ENCODE measurements at places on chromosomes 13 and 19.

DNA sequence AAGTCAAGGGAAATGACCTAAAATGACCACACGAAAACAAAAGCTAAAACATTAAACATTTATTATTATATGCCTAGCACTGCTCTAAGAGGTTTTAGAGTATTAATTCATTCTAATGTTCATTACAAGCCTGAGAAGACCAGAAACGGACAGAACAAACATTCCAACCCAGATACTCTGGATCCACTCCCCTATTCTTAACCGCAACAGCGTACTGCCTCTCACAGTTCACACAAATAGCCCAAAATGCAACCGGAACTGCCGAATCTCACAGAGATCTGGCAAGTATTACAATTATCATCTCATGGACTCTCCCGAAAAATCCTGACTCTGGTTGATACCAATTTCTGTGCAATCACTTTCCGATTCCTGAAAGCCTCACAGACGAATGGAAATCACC lies 1.4 kb downstream of the ZNF780B start:
- no peak for DNase-seq

GRCh38 chr13:105432438-105432837 lies 1103.0 kb downstream of the EFNB2 start:
- no peak for DNase-seq

- no peak for DNase-seq
Observed at GRCh38 chr13:51067210-51067701, 43.8 kb downstream of the C13orf42 start.

DNA sequence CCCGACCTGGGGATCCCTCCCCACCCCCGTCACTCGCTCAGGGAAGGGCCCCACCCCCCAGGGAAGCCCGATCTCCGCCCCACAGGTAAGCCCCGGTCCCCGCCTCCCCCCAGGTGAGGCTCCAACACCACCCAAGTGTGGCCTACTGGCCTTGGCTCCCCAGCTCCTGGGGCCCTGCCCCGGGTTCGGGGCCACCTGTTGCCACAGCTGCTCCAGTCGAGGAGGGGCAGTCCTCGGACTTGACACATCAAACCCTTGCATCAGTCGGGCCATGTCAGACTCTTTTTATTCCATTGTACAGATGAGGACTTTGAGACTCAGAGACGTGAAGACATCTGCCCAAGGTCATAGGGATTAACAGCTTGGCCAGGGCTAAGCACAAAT lies 512 bp downstream of the CC2D1A start:
- DNase-seq: peak; percentile 38

GRCh38 chr13:41545432-41545707 lies 88.0 kb downstream of the RGCC start:
- no peak for DNase-seq

GRCh38 chr19:18529782-18530181 lies 7.9 kb upstream of the ELL start:
- no peak for DNase-seq

- DNase-seq: no peak
Observed at GRCh38 chr13:43728421-43728820, 58.4 kb downstream of the ENOX1 start.

DNA sequence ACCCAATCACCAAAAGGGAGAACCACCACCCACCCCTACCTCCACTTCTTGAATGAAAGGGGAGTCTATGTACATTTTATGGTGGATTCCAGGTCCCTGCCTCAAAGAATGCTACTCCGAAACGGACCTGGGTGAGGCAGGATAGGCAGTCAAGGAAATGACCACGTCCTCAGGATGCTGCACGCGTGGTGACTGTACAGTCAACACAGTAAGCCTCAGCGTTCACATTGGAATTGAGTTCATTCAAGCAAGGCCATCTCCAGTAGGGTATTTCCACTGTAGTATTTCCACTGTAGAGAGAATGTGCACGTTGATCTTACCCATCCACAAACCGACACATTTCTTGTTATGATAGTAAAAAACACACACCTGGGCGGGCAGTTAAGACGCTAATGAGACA lies 16.9 kb downstream of the ZSCAN5C start:
- DNase-seq: no peak

DNA sequence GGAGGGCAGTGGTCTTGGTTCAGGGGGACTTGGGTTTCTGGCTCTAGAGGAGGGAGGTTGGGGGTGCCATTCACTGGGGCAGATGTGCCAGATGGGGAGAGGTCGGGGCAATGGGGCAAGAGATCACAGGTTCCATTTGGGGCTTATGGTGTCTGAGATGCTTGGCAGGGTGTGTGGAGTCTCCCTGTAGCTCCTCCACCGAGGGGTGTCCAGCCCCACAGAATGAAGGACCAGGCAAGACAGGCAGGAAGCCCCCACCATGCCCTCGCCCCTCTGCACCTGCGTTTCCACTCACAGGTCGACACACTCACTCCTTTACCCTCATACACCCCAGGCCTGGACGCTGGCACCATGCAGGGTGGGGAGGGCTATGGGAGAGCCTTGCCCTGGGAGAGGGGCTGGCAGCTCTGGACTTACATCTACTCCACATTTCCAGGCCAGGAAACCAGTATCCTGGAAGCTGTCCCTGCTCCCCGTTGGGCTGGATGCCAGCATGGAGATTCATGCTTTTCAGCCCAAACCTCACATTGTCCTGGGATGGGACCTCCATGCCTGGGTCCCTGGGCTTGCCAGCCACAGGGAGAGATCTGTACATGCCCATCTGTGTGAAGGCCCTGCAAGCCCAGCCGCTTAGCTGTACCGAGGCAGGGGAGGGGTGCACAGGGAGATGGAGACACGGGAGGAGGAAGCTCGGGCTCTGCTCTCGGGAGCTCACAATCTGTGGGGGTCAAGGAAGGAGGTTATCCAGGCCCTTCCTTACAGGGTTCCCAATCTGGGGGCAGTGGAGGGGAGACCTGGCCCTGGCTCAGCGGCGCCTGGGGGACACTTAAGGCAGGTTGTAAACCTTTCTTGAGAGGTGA lies 77.1 kb downstream of the CHST8 start:
- DNase-seq: no peak

DNA sequence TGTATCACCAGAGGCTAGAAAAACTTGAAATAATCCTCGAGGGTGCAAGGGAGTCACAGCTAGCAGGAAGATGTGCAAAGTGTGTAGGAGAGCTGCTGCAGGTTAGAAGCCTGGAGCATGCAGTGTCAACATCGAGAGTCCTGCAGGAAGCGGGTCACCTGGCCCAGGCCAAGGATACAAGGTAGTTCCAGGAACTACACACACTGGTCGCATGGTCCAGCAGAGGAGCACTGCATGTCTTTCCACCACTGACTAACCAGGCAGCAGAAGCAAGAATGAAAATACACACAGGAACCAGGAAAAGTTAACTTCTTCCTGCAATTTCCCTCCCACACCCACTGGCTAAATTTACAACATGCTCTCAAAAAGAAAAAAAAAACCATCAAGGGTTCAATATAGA lies 36.0 kb upstream of the MIR17HG start:
- DNase-seq: no peak

- DNase-seq: no peak
Observed at GRCh38 chr13:29497137-29497654, 98.3 kb downstream of the SLC7A1 start.

DNA sequence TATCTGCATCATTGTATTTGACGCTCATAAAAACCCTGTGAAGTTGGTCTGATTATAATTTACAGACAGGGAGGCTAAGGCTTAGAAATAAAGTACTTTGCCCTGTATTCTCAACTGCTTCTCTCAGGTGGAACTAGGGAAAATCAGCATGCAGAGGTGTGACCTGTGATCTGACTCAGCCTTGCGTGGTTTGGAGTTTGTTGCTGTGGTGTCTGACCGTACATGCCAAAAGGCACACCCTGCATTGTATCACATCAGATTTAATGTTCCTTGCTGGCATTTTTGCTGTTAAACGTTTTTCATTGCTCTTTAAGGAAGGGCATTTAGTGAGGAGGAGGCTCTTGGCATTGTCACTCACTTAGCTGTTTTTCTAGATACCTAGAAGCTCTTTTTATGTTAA lies 58.8 kb upstream of the C1QTNF9B start:
- no peak for DNase-seq

- no peak for DNase-seq
Observed at GRCh38 chr13:42068886-42069285, 20.4 kb downstream of the DGKH start.

DNA sequence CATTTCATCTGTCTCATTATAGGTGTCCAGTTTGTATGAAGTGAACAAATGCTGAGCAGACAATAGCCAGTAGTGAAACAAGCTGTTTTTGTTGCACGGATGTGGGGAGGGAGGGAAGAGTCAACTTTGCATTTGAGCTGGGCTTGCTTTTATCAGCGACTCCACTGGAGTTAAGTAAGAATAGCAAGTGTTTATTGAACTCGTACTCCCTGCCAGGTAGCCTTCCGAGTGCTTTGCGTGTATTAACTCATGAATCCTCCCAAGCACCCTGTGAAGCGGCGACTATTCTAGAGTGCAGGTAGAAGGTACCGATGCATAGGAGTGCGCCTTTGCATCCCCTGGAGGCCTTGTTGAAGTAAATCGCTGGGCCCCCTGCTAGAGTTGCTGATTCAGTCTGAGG lies 4.7 kb upstream of the ZNF444 start:
- no peak for DNase-seq
